Activated T-helper 2 cell treated with anti-CD3 and anti-CD28 coated beads, Interferon-gamma antibody, Interleukin-2, Interleukin-4, amounts not matched to agents 10 μg/mL and 5 μg/mL and 100 μg/mL, durations not matched to agents 14 hours and 24 hours and 36 hours (primary cell): ENCODE measurements at places on chromosomes 2 and 18.

GRCh38 chr2:147789720-147790119, 55.1 kb upstream of the ACVR2A start:
- no peak for DNase-seq
- H3K4me1 ChIP-seq, result no peaks in the 10 kb centered on the region
- H3K27me3 ChIP-seq, result no peaks in the 10 kb centered on the region
- no peak overlapping the region for H3K4me3 ChIP-seq

- H3K4me1 ChIP-seq, result peaks cover 46% of the 10 kb centered on the region
- H3K4me3 ChIP-seq, result no peak overlapping the region
- no peak for DNase-seq
- no peaks in the 10 kb centered on the region for H3K36me3 ChIP-seq
- H3K27ac ChIP-seq, result peak overlapping the region; percentile 59
These were observed 138.4 kb downstream of the LAMA3 start for GRCh38 chr18:23827681-23828080.

DNA sequence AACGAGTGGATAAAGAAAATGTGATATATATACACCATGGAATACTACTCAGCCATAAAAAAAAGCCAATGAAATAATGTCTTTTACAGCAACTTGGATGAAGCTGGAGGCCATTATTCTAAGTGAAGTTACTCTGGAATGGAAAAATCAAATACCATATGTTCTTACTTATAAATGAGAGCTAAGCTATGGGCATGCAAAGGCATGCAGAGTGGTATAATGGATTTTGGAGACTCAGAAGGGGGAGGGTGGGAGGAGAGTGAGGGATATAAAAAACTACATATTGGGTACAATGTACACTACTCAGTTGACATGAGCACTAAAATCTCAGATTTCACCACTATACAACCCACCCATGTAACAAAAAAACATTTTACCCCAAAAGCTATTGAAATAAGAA, 1.7 kb upstream of the MSGN1 start:
- peaks cover 42% of the 10 kb centered on the region for H3K27me3 ChIP-seq
- no peaks in the 10 kb centered on the region for H3K36me3 ChIP-seq
- no peak overlapping the region for H3K4me3 ChIP-seq

DNA sequence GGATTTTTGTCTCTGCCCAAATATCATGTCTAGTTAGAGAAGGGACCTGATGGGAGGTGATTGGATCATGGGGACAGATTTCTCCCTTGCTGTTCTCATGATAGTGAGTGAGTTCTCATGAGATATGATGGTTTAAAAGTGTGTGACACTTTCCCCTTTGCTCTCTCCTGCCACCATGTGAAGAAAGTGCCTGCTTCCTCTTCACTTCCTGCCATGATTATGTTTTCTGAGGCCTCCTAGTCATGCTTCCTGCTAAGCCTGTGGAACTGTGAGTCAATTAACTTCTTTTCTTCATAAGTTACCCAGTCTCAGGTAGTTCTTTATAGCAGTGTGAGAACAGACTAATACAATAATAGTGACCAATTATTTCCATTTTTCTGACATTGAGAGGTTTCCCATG, 167.3 kb upstream of the CYRIA start:
- no peak overlapping the region for H3K27ac ChIP-seq
- H3K4me3 ChIP-seq, result no peak overlapping the region
- no peaks in the 10 kb centered on the region for H3K4me1 ChIP-seq
- H3K36me3 ChIP-seq, result no peaks in the 10 kb centered on the region
- no peaks in the 10 kb centered on the region for H3K27me3 ChIP-seq

GRCh38 chr18:35247412-35248249, 6.8 kb downstream of the ZNF397 start:
- H3K36me3 ChIP-seq, result peaks cover 96% of the 10 kb centered on the region
- no peak for DNase-seq
- H3K4me1 ChIP-seq, result peaks cover 3% of the 10 kb centered on the region
- no peak overlapping the region for H3K27ac ChIP-seq
- H3K27me3 ChIP-seq, result no peaks in the 10 kb centered on the region
- no peak overlapping the region for H3K4me3 ChIP-seq

- H3K27me3 ChIP-seq, result peaks cover 6% of the 10 kb centered on the region
- H3K27ac ChIP-seq, result no peak overlapping the region
- DNase-seq, result no peak
- no peaks in the 10 kb centered on the region for H3K4me1 ChIP-seq
- no peaks in the 10 kb centered on the region for H3K36me3 ChIP-seq
- no peak overlapping the region for H3K4me3 ChIP-seq
These were observed 905.6 kb downstream of the TSN start for GRCh38 chr2:122660786-122661634.

DNA sequence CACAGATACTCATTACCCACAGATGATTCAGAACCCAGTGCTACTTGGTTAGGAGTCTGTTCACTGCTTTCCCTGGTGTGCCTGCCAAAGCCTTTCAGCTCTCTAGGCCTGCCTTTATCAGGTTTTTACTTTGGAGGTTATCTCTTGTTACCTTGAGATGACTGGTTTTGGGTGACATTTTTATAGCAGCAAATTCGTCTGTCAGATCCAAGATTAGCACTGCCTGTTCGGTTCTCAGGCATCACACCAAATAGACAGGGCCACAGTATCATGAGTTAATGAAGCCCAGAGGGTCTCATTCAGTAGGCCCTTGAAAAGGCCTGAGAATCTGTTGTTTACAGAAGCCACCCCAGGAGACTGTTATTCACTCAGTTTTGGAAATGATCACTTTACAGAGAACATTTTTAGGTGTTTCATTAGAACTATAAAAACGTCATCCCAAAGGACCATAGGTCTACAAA, 121.2 kb downstream of the OSBPL6 start:
- H3K4me3 ChIP-seq, result no peak overlapping the region
- DNase-seq, result no peak
- no peaks in the 10 kb centered on the region for H3K4me1 ChIP-seq
- H3K27ac ChIP-seq, result no peak overlapping the region
- H3K27me3 ChIP-seq, result peaks cover 25% of the 10 kb centered on the region

GRCh38 chr2:65503746-65504145, 71.3 kb upstream of the SPRED2 start:
- no peak overlapping the region for H3K27ac ChIP-seq
- H3K4me1 ChIP-seq, result no peaks in the 10 kb centered on the region
- H3K36me3 ChIP-seq, result no peaks in the 10 kb centered on the region
- no peak for DNase-seq
- H3K4me3 ChIP-seq, result no peak overlapping the region
- H3K27me3 ChIP-seq, result peaks cover 17% of the 10 kb centered on the region

DNA sequence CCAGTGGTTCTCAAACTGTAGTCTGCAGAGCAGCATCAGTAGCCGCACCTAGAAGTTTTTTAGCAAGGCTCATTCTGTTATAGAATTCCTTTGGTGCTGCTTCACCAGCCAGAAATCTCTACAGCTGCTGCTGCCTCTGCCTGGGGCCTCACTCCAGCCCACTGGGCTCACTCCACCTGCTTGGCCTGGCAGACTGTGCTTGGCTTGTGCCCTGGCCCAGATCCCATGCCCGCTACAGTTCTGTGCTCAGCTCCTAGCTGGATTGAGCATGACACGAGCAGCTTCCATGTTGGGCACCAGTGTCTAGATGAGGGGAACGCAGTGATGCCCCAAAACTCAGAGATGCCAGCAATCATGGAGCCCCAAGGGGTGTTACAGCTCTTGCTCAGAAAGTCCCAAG, 22.6 kb downstream of the MAPK4 start:
- no peak overlapping the region for H3K4me3 ChIP-seq
- no peak for DNase-seq
- H3K4me1 ChIP-seq, result no peaks in the 10 kb centered on the region

DNA sequence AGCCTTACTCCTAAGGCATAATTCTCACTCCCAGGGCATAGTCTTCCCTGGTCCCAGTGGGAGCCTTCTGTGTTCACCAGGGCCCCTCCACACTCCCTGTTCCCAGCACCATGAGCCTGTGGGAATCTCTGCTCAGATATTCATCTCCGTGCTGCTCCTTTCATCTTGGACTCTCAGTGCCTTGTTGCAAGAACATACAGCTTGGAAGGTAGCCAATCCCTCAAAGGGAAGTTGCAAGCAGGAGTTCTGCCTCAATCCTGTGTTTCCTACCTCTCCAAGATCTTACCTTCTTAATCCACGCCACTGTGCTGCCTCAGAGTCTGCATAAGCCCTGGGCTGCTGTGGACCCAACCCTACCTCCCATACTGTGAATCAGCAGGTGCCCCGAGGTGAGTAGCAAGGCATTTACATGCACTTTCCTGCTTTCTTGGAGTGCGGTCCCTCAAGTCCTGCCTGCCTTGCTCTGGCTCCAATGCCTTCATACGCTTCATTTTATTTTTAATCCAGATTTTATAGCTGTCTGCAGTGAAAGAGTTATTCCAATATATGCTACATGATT, 413.8 kb upstream of the RAB6C start:
- DNase-seq, result no peak
- H3K27me3 ChIP-seq, result no peaks in the 10 kb centered on the region
- H3K27ac ChIP-seq, result no peak overlapping the region
- no peaks in the 10 kb centered on the region for H3K36me3 ChIP-seq
- no peaks in the 10 kb centered on the region for H3K4me1 ChIP-seq
- no peak overlapping the region for H3K4me3 ChIP-seq

GRCh38 chr2:139067072-139067471, 286.9 kb upstream of the NXPH2 start:
- H3K4me3 ChIP-seq, result no peak overlapping the region
- DNase-seq, result no peak
- H3K27ac ChIP-seq, result no peak overlapping the region
- no peaks in the 10 kb centered on the region for H3K27me3 ChIP-seq
- H3K36me3 ChIP-seq, result no peaks in the 10 kb centered on the region
